H4 (cell line): ENCODE measurements at places on chromosomes 16 and 17. TPM values are rescaled to one million over a fixed set of nuclear protein-coding genes. Genes with fewer than 3 reads are reported as not detected.

GRCh38 chr16:25026621-25027020 lies 11.5 kb upstream of the ARHGAP17 start:
- DNase-seq = no peak

DNA sequence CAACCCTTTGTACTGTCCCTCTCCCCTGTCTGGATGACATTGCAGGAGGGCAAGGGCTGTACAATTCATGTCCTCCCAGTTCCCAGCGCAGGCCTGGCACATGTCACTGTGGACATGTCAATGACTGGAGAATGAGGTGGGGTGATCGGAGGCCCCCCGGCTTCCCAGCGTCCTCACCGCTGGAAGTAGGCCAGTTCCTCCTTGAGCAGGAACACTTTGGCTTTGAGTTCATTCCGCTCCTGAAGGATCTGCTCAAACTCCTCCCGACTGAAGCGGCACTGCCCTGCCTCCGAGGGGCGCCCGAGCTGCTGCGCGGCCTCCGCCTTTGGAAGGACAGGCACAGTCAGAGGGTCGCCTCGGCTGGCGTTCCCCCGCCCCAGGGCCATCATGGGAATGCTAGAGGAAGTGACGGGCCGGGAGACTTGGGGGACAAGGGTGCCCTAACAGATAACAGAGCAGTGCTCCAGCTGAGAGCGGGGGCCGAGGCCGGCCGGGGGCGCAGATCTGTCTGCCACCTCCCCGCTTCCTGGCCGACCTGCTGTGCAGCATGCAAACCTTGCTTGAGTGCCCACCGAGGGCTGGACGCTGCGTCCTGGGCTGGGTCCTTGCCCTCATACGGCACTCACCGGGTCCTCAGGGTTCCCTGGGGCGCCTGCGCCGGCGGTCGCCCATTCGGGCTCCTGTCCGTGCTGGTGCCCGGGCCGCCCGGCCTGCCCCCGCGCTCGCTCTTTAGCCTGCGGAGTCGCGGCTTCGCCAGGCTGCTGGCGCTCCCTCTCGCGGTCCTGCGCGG lies 1.3 kb downstream of the RILP start:
- DNase-seq = no peak

DNA sequence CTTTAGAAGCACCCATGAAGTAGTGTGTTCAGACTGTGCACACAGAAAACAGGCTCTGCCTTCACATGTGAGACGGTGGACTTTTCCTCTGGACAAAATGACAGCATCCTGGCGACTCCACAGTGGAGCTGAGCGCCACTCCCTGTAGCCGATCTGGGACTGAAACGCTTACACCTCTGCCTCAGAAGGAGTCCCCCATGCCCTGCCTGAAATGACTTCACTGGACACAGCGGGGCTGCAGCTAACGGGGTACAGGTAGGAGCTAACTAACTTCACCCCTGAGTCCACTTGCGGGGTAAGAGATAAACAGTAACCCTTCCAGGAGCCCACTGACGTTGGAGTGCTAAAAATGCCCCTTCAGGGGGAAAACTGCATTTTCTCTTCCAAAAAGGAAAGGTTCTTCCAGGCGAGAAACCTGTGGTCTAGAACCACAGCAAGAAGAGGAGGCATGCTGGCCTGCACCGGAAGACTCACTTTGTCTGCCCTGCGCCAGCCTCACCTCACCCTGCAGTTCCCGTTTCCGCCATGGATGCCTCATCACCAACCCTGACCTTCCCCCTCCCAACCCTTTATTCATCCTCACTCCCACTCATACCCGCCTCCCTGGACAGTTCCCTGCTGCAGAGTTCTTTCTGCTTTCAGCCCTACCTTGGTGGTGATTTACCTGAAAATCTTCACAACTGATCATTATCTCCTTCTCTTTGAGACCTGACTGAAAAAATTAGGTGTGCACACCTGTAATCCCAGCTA lies 19.4 kb upstream of the ENDOV start:
- DNase-seq = no peak

- no peak for DNase-seq
These were observed 7.0 kb downstream of the XYLT2 start for GRCh38 chr17:50352693-50353599.

GRCh38 chr17:48545022-48545375 lies at the start of gene HOXB2:
Gene HOXB2, minus strand, starts transcription at chr17:48545109. Its CDS starts 198 bp downstream, at chr17:48544911.
- no peak for DNase-seq

GRCh38 chr17:13589658-13590057 lies 12.1 kb downstream of the HS3ST3A1 start:
- DNase-seq = no peak

DNA sequence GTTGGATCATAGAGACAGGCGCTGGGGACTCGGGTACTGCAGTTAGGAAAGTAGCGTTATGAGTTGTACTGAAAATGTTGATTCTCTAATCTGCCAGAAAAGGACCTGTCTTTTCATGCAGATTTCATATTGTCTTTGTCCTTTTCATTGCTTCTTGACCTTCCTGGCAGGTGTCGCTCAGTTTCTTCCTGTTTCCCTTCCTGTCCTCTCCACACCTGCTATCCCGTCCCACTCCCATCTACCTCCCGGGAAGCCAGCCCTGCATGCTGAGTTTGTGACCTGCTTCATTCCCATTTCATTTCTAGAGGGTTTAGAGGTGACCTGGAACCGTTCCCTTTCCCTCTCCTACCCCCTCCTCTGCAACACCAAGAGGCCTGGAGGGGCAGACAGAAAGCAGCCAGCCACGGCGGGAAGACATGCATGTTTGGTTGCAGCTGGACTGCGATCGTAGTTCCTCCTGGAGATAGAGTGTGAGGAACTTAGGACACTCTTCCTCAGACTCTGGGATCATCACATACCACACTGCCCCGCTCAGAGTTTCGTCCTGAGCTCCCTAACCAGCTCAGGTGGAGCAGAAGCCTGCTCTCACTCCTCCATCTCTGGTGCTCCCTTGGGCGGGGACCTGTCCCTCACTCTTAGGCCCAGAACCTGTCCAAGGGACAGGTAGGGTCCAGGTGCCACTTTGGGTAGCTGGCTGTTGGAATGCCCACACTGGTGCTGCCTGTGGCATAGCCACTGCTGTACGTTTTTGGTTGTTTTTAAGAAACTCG lies 23.9 kb upstream of the ARHGAP23 start:
- DNase-seq = no peak

DNA sequence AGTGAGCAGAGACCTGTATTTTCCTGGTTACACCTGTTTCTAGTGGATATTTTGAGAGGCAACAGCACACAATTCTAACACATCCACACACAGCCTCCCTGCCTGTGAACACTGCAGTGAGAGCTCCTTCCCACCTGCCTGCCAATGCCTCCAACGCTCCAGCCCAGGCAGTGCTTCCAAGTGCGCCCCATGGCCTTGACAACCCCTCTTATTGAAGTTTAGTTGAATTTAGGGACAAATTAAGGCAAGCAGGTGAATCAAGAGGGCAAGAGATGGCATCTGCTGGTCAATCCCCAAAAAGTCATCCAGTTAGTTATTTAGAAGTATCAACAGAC lies 4.7 kb upstream of the MXRA7 start:
- DNase-seq = no peak

DNA sequence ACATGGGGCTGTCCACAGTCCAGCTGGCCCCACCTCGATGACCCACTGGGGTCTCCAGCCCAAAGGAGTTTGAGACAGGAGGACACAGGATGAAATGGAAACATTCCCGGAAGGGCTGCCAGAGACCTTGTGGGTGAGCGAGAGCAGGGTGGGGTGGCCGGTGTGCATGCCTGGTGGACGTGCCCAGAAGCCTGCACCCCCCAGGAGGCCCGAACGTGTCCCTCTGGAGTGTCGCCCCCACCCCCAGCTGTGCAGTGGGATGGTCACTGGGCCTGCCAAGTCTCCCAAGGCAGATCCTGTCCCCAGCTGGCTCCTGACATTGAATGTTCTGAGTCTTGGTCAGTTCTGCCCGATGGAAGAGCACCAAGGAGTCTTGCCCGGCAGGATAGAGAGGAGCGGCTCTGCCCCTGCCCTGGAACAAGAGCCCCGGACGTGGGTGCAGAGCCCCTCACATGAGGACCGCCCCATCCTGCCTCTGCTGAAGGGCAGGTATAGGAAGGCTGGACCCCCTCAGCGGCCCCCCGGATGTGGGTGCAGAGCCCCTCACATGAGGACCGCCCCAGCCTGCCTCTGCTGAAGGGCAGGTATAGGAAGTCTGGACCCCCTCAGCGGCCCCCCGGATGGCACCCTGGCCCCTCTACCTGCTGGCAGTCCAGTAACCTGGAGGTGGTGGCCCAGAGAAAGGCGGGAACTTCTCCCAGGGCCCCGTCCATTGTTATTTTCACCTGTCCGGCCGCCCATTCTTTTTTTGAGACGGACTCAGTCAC lies 3.1 kb upstream of the CAPN15 start:
- no peak for DNase-seq

DNA sequence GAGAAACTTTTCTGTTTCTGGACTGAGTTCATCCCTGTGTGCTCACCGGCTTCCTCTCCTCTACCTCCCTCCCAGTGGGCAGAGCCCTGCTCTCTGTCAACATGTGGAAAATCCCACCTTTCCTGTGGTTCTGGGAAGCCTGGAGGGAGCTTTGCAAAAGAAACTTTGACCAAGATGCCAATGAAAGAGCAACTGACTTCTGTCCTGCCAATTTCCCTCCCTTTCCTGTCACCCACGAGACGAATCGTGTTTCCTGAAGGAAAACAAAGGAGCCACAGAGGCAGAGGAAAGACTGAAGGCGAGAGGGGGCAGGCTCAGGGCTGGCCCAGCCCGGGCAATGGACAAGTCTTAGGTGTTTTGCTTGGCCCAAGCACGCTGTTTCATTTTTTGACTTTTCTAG lies 82.8 kb downstream of the PLCG2 start:
- DNase-seq = no peak

DNA sequence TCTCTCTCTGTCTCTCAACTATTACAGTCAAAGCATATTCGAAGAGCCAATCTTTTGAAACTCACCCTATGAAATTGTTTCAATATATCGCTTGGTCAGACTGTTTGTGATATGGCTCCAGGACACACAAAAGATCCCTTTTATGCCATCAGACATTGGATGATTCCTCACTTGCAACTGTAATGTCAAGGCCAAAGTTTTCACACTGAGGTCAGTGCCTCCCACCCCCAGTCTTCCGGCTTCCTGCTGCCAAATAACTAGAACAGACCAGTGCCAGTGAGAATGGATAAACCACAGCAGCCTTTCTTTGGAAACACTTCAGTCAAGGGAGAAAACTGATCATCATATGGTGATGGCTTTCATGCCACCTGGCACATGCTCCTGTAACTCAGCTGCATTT lies 321.9 kb upstream of the ZFHX3 start:
- DNase-seq = no peak

DNA sequence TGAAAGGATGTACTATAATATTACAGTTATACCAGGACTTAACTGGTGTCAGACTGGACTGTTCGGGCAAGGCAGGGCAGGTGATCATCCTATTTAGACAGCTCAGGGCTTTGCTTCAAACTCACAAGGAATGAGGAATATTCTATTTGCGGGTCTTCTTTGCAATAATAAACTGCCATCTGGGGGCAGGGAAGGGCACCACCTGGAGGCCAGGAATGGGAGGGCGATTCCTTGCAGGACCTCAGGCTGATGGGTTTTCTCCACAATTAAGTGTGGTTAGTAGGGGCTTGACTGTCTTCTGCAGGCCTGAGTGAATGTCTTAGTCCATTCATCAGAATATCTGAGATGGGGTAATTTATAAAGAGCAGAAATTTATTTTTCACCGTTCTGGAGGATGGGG lies 424.1 kb downstream of the CA10 start:
- no peak for DNase-seq

- DNase-seq = no peak
These were observed 184.6 kb upstream of the C17orf78 start for GRCh38 chr17:37191219-37191618.

DNA sequence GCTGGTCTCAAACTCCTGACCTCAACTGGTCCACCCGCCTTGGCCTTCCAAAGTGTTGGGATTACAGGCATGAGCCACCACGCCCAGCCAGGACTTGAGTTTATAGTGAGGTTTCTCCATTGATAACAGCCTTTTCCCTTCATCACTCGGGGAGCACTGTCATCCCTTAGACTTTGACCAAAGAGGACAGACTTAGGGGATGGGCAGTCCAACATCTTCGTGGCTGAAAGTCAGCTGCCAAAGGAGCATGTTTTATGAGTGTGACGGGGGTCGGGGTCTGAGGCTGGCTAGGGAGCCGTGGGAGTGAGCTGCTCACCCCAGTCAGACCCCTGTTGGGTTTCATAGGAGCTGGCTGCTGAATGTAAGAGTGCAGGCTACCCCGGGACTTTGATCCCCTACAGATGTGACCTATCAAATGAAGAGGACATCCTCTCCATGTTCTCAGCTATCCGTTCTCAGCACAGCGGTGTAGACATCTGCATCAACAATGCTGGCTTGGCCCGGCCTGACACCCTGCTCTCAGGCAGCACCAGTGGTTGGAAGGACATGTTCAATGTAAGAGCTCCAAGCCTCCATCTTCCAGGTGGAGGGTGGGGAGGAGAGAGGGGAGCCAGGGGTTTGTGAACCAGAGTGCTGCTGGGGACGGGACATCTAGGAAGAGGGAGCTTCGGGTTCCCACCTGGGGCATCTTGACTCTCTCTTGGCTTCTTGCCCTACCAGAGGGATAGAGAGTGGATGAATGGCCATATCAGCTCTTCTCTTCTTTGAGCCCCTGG lies 3.1 kb downstream of the DHRS11 start:
- no peak for DNase-seq

DNA sequence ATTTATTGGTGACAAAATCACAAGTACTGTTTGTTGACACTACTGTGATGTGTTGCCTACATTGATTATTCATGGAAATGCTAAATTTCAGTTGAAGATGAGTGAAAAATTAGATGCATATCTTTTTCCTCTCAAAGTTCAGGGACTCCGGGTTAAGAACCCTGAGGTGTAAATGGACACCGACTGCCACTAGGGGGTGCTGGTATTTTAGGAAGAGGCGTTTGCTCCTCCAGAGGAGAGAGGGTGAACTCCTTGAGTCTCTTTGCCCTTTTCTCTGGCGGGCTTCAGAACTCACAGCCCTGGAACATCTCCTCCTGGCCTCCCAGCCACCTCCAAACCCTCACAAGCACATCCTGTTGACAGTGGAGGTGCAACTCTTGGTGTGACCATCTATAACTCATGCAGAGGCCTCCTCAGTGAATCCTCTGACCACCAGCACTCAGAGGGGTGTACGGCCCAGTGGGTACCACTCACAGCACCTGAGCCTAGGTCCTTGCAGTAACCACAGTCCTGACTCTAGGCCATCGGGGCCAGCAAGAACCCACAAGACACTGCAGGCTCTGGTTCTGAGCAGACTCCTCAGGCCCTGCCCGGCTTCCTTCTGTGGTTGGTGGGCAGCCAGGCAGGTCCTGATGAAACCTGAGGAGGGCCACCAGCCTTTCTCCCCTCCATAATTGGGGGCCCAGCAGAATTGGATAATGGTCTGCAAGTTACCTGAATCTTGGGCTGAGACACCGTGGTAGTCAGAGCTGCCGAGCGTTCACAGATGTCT lies 26.2 kb upstream of the PIK3R5 start:
- peak; percentile 40 for DNase-seq

Gene SPATA22
- total RNA-seq = not detected in 2 replicates

Gene TBC1D3E
- not detected in 2 replicates for total RNA-seq

Gene NACA2
- not detected in 2 replicates for total RNA-seq

Gene CDH15
- total RNA-seq = 0.17 TPM in 1 of 2 replicates, not detected in the other

Gene KRTAP4-3
- total RNA-seq = not detected in 2 replicates

Gene PLA2G10
- not detected in 2 replicates for total RNA-seq

Gene CCL17
- not detected in 2 replicates for total RNA-seq

Gene FBXW10
- 0.02 TPM in 1 of 2 replicates, not detected in the other for total RNA-seq

Gene CA5A
- total RNA-seq = not detected in 2 replicates
